ENCODE measurements at places on chromosomes 3 and 15.

DNA sequence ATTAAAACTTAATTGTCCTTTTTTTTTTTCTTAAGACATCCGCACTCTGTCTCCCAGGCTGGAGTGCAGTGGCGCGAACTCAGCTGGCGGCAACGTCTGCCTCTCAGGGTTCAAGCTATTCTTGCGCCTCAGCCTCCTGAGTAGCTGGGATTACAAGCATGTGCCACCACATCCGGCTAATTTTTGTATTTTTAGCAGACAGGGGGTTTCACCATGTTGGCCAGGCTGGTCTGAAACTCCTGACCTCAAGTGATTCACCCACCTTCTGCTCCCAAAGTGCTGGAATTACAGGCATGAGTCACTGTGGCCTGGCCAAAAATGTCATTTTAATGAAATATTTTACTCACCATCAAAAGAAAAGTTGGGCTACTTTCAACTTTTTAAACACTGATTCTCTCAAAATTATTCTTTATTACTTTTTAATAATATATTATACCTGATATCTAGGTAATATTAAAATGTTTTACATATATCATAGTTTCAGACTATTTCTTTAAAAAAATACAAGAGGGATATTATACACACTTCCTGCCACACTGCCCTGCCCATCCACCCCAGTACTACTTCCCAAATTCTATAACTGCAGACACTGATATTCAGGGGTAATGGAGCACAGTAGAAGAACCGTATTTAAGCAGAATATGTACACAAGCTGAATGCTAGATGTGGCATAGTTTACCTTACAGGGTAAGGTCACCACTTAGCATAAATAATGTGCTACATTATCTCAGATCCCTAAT, 723.9 kb upstream of the ZNF385D start:
- no peak for DNase-seq

DNA sequence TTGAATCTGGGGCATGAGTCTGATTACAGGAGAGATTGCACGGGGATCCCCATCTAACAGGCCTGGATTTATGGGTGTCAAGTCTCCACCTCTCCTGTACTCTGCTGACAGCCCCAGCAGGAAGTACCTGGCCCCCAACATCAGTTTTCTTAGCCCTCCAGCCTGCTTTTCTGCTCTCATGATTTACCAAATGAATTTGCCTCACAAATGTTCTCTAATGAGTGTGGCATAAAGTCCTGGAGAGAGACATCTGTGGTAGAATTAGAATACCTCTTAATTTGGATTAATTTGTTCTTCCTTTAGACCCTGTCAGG, 60.1 kb downstream of the FNDC3B start:
- DNase-seq: no peak

DNA sequence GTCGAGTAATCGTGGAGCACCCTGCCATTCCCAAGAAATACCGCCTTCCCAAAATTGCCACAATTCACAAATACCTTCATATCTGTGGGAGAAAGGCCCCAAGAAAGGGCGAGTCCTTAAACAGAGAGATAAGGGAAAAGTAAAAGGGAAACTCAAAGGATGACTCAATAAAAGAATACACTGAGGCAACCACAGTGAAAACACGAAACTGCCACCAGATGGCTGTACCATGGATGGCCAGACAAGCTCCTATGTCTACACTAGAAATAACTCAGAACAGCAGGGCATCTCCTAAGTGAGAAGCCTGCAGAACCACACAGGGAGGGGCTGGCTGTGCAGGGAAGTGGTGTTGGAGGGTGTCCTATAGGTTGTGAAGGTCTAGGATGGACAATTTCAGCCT, 25.0 kb downstream of the SRGAP3 start:
- no peak for DNase-seq

DNA sequence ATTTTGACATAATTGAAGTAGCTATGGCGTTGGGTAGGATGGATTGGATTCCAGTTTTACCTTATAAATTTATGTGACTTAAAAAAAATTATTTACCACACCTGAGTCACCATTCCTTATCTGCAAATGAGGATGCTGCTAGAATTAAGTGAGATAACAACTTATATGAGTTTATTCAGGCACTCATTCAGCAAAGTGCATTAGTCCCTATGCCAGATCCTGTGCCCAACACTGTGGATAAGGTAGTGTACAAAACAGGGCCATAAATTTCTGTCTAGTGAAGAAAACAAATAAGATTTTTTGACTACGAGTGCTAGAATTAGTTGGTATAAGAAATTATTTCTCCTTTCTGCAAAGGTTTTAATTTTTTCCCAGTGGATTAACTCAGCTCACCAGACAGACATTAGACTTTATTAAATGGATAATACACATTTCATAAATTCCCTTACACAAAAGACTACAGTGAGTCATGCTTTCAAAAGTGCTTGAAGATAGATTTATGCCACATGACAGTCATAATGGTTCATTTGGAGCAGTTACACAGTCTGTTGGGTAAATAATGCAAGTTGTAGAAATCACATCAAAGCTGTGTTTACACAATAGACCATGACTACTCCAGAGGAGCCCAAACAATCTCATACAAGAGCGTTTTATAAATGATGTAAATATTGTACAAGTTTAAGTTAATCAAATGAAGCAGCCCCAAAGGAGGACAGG, 129.9 kb upstream of the TGFBR2 start:
- DNase-seq: peak; percentile 90

All from SK-MEL-5 (cell line).